IPS DF 19.7 (cell line): ENCODE measurements at places on chromosomes 12 and 14.

GRCh38 chr12:127363392-127363791, 903.6 kb upstream of the TMEM132C start:
- no peak for DNase-seq

- no peak for DNase-seq
Measured at GRCh38 chr14:105398044-105398725, at the start of gene TEX22. Gene TEX22 (plus strand): TSS chr14:105398538. CDS start chr14:105399341, 803 bp downstream.

DNA sequence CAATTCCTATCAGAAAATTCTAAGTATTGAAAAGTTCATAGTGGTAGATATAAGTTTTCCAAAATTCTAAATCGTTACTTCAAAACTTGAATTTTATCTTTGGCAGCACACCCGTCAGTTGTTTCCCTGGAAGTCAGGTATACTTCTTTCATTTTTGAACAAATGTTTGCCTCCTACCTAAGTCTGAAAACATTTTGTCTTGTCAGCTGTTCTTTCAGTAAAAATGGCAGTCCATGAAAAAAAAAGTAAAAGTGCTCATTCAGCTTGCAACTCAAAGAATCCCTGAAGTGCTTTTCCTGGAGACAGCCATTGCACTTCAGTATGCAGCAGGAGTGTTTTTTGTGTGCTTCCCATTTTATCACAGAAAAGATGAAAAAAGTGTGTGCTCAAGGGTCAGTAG, 130.1 kb upstream of the NEDD1 start:
- no peak for DNase-seq

GRCh38 chr12:116165036-116165425, 112.5 kb downstream of the MED13L start:
- no peak for DNase-seq

- DNase-seq: no peak
Measured at GRCh38 chr12:38157933-38158401, 158.6 kb upstream of the ALG10B start.

DNA sequence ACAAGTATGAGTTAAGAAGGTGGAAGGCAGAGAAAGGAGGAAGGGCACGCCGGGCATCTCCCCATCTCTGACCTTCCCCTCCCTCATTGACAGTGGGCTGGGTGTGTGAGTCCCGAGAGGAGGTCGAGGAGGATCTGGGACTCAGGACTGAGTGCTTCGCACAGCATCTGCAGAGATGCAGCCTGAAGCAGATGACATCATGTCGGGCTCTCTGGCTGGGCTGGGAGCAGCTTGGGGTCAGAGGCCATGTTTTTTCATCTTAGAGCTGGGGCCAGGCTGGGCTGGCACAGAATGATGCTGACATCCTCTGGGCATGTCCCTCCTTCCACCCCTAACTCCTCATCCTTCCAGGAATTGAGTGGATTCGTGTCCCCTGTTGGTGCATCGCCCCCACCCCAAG, 43.5 kb downstream of the CMKLR1 start:
- DNase-seq: no peak

GRCh38 chr14:72774894-72775620, 118.8 kb downstream of the DPF3 start:
- DNase-seq: no peak

GRCh38 chr12:114407842-114408411, 2.0 kb upstream of the TBX5 start:
- no peak for DNase-seq

- DNase-seq: no peak
Measured at GRCh38 chr12:14905269-14906004, 19.8 kb upstream of the MGP start.

- DNase-seq: no peak
Measured at GRCh38 chr12:119175081-119175480, 3.6 kb upstream of the HSPB8 start.

- DNase-seq: no peak
Measured at GRCh38 chr12:128910629-128911028, 57.4 kb downstream of the GLT1D1 start.
